CD4-positive, alpha-beta memory T cell (primary cell): ENCODE measurements at places on chromosomes 5 and 9. TPM values are rescaled to one million over a fixed set of nuclear protein-coding genes. Genes with fewer than 3 reads are reported as not detected.

The FBP2 gene
- not detected for total RNA-seq

DNA sequence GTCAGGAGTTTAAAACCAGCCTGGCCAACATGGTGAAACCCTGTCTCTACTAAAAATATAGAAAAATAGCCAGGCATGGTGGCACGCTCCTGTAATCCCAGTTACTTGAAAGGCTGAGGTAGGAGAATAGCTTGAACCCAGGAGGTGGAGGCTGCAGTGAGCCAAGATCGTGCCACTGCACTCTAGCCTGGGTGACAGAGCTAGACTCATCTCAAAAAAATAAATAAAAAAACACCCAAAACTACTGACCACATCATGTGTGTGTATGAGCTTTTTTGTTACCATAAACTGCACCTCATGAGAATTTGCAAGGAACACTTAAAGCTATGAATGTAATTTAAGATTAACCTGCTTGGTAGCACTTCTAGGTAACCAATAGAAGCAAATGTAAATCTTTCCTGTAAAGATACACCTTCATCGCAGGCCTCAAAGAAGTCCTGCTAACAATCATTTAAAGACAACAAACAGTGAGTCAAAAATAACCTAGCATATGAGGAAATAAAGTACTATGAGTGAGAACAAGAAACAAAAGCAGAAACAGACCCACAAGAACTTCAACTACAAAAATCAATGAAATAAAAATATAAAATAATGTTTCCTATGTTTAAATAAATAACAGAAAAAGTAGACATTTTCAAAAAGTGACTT is 13.0 kb downstream of the SLC38A9 start:
- DNase-seq: no peak

DNA sequence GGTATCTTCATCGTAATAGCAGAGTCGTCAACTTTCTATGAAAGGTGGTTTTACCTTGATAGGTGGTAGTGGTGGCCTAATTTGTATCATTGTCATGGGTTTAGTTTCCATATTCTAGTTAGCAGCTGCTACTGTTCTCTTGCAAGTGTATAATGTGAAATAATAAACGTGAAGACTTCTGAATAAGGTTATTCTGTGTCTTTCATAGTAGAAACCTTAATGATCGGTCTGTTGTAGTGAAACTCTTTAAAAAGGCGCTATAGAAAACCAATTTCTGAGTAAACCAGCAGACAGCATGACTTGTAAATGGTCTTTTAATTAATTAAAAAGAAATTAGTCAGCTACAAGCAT is 1.6 kb downstream of the SET start:
- no peak for DNase-seq

- DNase-seq: peak; percentile 9
These were observed 14.4 kb downstream of the F2RL2 start for GRCh38 chr5:76608833-76609232.

- DNase-seq: no peak
These were observed 476.8 kb upstream of the C9orf72 start for GRCh38 chr9:28050046-28050445.

DNA sequence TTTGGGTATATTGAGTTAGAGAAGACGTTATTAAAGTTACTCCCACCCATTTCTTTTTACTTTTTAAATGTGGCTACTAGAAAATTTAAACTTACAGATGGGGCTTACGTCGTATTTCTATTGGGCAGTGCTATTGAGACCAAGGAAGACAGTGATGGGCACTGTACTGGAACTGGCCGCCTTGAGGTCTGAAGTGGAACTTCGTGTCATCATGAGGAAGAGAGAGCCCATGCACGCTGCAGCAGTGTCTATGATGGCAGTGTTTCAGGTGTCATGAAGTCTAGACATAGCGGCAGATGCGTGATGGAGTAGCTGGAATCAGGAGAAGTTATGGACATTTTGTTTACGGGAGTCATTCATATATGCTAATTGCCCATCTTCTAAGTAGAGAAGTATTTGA is 143.7 kb downstream of the LRRC70 start:
- no peak for DNase-seq

The MVB12B gene
- 6.5 TPM for total RNA-seq

- DNase-seq: no peak
These were observed 11.7 kb downstream of the OR13J1 start for GRCh38 chr9:35858458-35858857.

DNA sequence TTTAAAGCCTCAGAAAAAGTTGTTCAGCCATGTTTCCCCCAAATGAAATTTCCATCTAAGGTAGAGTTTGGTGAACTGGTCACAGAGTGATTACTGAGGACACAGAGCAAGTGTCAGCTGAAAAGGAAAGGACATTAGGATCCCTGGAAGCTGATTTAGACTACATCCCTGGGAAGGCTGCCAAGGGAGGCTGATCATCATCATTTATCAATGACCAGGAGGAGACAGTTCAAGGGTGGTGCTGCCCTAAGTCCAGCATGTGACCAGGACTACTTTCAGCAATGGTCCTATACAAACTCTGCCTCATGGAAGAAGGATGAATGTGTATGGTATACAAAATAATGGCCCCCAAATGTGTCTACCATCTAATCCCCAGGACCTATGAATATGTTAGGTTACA is 120.6 kb downstream of the PIK3R1 start:
- no peak for DNase-seq
